ENCODE measurements at places on chromosomes 4 and X. TPM values are rescaled to one million over a fixed set of nuclear protein-coding genes. Genes with fewer than 3 reads are reported as not detected.

- no peak for DNase-seq
Observed at GRCh38 chr4:88802585-88803286, 105.1 kb upstream of the NAP1L5 start.

DNA sequence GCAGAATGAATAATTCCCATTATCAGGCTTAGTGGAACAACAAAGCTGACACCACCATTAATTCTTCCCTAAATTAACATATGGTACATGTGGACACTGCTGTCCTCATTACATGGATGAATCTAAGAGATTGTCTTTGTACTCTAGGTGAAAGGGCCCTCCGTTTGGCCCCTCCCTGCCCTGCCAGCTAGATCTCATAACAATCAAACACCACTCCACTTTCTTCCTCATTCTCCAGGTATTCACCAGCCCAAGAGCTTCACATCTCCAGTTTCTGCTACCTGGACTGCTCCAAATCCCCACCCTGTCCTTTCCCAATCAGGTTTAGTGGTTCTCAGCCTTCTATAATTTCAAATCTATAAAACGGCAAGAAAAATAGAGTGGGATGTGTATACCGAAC is 3.8 kb downstream of the HSD17B11 start:
- DNase-seq, result no peak

DNA sequence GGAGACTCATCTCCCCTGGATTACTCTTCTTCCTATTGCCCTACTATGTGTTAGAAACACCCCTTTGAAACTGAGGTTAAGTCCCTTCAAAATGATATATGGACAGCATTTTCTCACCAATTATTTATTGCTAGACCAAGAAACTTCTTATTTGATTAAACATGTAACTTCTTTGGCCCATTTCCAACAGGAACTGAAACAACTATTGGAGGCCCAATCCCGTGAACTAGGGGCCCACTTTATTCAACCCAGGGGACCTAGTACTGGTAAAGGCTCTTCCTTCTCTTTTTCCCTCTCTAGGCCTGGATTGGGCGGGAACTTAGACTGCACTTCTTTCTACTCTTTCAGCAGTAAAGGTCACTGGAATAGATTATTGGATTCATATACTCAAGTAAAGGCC is 16.7 kb upstream of the COL25A1 start:
- no peak for DNase-seq

GRCh38 chr4:86608757-86609375 is 14.8 kb downstream of the PTPN13 start:
- DNase-seq, result peak; percentile 10

DNA sequence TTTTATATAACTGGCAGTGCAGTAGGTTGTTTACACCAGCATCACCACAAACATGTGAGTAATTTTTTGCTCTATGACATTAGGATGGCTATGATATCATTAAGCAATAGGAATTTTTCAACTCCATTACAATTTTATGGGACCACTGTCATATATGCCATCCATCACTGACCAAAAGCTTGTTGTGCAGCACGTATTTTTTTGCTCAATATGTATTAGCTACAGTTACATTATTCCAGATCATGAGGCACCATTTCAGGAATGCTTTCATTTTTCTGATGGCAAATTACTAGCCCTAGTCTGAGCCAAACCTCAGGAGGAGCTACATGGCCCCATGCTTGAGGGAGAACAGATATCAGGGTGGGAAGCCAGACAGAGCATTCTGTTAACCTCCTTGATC is 56.8 kb upstream of the DCLK2 start:
- no peak for DNase-seq

GRCh38 chrX:1023676-1024075 is 188.8 kb downstream of the CRLF2 start:
- DNase-seq, result no peak

- no peak for DNase-seq
Observed at GRCh38 chrX:133918361-133918771, 67.0 kb downstream of the GPC3 start.

DNA sequence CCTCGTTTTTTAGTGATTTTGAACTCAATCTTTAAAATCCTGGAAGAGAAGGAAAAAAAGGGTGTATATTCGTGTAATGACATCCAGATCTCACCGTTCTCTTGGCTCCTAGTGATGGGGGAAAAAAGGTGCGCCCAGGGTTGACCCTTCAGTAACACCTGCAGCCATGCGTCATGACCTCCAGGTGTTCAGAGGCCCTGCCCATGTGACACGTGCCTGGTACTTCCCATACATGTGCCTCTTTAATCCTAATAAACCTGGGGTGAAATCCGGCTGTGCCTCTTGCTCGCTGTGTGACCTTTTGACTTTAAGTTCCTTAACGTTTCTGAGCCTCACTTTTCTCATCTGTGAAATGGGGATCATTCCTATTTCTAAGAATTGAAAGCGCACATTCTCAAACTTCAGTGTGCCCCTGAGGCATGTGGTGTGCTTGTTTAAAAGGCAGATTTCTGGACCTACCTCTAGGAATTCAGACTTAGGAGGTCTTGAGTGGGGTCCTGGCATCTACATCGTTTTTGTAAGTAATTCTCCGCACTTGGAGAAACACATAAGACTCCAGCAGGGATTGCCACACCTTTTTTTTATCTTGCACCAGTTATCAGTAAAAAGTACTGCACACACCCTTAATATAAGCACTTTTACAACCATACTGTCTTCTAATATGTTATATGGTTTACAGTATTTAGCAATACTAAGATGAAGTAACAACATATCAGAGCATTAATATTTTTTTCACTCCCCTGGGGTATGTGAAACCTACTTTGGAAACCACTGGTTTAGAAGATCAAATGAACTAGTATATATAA is 90.1 kb downstream of the RELL1 start:
- DNase-seq, result no peak

Gene KLHL13
- total RNA-seq, result 22.5 TPM

- no peak for DNase-seq
Observed at GRCh38 chr4:76296286-76296820, 10.2 kb upstream of the STBD1 start.

GRCh38 chr4:104575278-104575677 is 80.6 kb upstream of the CXXC4 start:
- DNase-seq, result no peak

- DNase-seq, result no peak
Observed at GRCh38 chr4:75285837-75286236, 228.4 kb downstream of the RCHY1 start.

DNA sequence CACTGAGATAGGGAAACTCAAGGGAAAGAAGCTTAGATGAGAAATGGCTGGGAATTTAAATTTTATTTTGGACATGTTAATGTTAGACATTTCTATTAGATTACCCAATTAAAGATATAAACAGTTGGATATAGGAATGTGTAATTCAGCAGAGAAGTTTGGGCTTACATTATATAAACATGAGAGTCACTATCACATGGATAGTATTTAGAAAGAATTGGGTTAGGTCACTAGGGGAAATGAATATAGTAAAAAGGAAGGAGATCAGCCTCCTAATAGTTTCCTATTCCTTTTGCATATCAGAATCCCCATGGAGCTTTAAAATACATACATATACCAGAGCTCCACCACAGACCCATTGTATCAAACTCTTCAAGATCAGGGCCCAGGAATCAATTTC is 19.6 kb upstream of the CXCL5 start:
- peak; percentile 76 for DNase-seq

DNA sequence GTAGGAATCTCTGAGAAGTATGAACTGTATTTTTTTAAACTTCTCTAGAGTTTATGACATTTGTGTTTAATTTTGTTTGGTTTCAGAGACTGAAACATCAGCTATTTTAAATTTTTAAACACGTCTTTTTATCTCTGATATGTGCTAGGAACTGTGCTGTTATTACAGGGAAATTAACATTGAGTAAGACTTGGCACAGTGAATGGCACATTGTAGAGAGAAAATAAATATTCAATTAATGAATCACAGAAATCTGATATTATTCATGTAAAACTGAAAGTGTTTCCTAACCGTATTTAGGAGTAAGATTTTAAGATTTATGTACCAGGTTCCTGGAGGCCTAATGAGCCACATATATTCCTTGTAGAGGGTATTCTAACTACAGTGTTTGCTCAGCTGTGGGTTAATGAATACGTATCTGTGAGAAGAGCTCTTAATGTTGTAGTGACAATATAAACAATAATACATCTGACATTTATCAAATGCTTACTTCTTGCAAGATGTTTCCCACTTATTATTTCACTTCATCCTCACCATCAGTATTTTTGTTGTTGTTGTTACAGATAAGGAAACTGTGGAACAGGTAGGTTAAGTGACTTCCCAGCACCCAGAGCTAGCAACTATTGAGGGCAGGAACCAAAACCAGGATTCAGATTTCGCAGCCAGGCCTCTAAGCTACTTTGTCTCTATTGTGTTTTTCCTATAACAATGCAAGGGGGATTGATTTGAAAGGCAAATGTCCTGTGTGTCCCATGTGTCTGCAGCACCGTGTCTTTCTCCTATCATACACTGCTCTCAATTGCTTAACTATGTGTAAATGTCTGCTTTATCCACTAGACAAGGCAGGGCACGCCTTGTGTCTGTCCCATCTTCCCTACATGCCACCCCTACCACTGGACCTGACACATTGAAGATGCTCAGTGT is 121.1 kb upstream of the FAM9C start:
- no peak for DNase-seq

GRCh38 chrX:113892891-113893290 is 691.0 kb upstream of the HTR2C start:
- DNase-seq, result no peak

GRCh38 chrX:86421771-86422170 is 273.5 kb downstream of the DACH2 start:
- DNase-seq, result no peak

Gene TMPRSS11A
- not detected for total RNA-seq

- no peak for DNase-seq
Observed at GRCh38 chr4:113628711-113629110, 132.8 kb downstream of the CAMK2D start.

Gene GAGE12E
- total RNA-seq, result not detected

Gene SEC24B
- total RNA-seq, result 16.3 TPM

GRCh38 chr4:130808492-130808891 is 1712.5 kb downstream of the C4orf33 start:
- peak; percentile 31 for DNase-seq

- no peak for DNase-seq
Observed at GRCh38 chr4:86848732-86849619, at the start of gene SLC10A6. SLC10A6 (minus strand) TSS chr4:86849384; CDS start chr4:86849115, 269 bp downstream.

Gene CENPVL1
- not detected for total RNA-seq

DNA sequence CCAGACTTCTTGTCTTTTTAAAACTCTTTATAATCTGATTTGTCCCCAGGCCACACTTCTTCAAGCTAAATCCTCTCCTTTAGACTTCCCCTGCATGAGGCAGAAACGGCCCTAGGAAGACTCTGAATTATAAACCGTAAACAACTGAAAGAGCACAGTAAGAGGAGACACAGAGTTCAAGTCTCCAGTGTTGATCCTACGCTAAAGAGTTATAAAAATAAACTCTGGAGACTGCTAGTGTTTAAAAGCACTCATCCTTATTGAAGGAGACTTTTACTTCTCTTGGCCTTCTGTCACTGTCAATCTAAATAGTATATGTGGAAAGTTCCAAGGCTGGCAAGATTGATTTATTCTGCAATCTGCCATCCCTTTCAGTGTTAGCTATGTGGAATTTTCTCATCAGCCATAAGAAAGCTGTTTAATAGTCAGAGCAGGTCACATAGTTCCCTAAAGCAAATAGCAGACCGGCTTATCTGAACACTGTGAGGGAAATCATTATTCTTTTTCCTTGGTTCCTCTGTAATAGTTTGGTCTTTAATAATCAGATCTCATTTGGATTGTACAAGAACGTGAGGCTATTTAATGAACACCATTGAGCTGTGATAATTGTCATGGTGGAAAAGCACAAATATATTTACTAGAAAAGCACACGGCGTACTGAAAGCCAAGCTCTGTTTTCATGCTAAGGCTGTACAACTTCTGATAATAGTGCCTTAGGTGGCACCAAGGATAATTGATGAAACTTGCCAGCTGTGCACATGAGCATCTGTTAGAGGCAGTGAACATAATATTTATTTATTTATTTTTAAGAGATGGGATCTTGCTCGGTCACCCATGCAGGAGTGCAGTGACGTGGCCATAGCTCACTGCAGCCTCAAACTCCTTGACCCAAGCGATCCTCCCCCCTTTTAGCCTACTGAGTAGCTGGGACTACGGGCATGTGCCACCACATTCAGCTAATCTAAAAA is 157.7 kb downstream of the CEP135 start:
- DNase-seq, result no peak

Gene PNCK
- 0.26 TPM for total RNA-seq

Gene BMP3
- total RNA-seq, result not detected

GRCh38 chrX:129427267-129427666 is 96.0 kb downstream of the SMARCA1 start:
- no peak for DNase-seq

Gene PAGE4
- total RNA-seq, result not detected

Gene DDX53
- not detected for total RNA-seq

Gene STAP1
- total RNA-seq, result not detected

- DNase-seq, result no peak
Observed at GRCh38 chr4:40473578-40474388, 138.7 kb downstream of the CHRNA9 start.

Gene CLTRN
- 0.26 TPM for total RNA-seq

Gene JADE3
- 4.1 TPM for total RNA-seq

GRCh38 chr4:85474356-85474755 is 594 bp upstream of the ARHGAP24 start:
- peak; percentile 33 for DNase-seq

- peak; percentile 22 for DNase-seq
Observed at GRCh38 chr4:72860766-72861165, 208.8 kb downstream of the COX18 start.

DNA sequence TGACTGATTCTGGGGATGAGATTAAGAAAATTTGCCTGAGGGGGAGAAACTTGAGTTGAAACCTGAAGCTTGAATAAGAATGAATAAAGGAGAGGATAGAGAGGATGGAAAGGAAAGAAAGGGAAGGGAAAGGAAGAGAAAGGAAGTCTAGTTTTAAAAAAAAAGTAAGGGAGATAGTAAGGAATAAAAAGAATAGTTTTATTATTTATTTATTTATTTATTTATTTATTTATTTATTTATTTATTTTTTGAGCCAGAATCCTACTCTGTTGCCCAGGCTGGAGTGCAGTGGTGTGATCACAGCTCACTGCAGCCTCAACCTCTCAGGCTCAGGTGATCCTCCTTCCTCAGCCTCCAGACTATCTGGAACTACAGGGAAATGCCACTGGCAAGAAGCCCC is 62.0 kb upstream of the NAF1 start:
- no peak for DNase-seq

- DNase-seq, result no peak
Observed at GRCh38 chr4:57055886-57056285, 54.3 kb downstream of the IGFBP7 start.

Gene RGN
- total RNA-seq, result 23.8 TPM

- peak; percentile 58 for DNase-seq
Observed at GRCh38 chr4:27368781-27369180, 508.1 kb downstream of the STIM2 start.

Gene CXCL6
- 0.77 TPM for total RNA-seq

DNA sequence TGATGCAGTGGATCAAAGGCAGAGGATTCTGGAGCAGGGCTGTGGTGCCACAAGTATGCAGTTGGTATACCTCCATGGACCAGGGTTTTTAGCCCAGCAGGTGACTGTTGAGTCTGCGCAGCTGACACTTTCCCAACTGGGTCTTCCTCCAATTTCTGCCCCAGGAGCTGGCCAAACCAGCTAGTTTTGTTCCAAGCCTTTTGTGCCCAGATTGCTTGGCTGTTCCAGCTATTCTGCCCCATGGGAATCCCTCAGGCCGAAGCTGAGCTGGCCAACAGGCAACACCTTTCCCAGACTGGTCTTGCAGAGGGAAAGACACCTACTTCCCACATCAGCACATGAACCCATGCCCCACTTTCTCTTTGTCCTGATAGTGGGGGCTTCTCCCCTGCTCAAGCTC is 22.8 kb upstream of the ANKRD17 start:
- DNase-seq, result no peak

Gene PRR32
- not detected for total RNA-seq

GRCh38 chr4:82394896-82395295 is 21.1 kb upstream of the HNRNPD start:
- DNase-seq, result no peak

Measured in fibroblast of lung (primary cell).